ENCODE measurements at places on chromosomes 11 and 22.

- DNase-seq: no peak
These were observed 95.9 kb downstream of the TIMP3 start for GRCh38 chr22:32897400-32897799.

- no peak for DNase-seq
These were observed 1.2 kb downstream of the FOLR3 start for GRCh38 chr11:72136684-72137262.

GRCh38 chr22:43376765-43377547 is 33.8 kb upstream of the SCUBE1 start:
- peak; percentile 10 for DNase-seq

DNA sequence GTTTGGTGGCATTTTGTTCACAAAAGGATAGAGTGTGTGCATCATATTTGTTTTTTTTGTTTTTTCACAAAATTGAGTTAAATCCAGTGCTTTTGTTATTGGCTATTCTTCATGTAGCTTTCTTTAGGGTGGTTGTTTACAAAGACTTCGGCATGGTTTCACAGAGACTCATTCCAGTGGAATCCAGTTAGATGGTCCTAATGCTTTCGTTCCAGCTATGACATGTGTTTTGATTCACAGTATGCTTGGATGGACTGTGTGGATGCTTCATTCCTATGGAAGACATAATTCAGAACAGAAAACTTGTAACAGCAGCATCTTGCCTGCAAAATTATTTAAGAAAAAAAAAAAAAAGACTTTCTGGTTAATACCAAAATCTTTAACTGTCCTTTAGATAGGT is 97.9 kb downstream of the PDHX start:
- no peak for DNase-seq

DNA sequence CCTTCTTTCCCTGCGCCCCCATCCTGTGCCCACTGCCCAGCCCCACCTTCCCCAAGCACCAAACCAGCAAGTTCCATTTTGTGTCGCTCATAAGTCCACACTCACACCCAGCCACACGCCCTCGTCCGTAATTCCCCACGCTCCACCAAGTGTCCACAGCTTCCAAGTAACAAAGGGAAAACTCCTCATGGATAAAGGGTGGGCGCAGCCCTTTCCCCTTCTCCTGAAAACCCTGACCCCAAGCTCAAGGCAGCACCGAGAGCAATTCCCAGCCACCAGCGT is 458 bp downstream of the FXYD6 start:
- no peak for DNase-seq

DNA sequence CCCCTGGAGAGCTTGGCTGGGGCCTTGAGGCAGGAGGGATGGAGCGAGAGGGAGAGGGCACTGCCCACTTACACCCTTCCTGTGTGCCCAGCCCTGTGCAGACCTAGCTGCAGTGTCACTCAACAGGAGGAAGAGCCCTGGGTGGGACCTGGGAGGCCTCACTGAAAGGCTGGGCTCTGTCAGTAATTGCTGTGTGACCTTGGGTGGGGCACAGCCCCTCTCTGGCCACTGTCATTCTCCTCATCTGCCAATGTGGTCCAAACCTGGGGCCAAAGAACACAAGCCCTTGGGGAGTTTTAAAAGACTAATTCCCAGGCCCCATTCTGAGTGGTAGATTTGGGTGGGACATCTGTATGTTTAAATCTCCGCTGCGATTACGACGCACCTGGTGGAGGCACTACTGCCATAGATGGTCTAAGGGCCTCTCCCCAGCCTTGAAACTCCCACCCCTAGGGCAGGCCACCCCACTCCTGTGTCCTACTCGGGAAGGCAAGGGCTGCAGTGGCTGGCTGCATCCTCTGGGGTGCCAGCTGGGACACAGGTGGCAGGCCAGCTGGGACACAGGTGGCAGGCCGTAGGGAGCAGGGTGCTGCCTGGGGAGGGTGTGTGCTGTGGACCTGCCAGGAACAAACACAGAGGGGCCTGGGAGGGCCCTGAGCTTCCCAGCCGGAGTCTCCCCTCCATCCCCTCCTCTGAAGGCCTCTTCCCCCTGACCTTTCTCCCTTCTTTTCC is 12.3 kb upstream of the SOX10 start:
- no peak for DNase-seq

DNA sequence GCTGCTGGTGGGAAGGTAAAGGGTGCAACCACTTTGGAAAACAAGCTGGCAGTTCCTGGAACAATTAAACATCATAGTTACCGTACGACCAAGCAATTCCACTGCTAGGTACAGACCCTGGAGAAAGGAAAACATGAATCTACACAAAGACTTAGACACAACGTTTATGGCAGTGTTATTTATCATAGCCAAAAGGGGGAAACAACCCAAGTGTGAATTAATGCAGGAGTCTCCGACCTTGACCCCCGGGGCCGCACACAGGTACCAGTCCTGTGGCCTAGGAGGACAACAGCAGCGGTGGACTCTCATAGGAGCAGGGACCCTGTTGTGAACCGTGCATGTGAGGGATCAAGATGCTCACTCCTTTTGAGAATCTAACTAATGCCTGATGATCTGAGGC is 22.5 kb downstream of the PRDM10 start:
- no peak for DNase-seq

DNA sequence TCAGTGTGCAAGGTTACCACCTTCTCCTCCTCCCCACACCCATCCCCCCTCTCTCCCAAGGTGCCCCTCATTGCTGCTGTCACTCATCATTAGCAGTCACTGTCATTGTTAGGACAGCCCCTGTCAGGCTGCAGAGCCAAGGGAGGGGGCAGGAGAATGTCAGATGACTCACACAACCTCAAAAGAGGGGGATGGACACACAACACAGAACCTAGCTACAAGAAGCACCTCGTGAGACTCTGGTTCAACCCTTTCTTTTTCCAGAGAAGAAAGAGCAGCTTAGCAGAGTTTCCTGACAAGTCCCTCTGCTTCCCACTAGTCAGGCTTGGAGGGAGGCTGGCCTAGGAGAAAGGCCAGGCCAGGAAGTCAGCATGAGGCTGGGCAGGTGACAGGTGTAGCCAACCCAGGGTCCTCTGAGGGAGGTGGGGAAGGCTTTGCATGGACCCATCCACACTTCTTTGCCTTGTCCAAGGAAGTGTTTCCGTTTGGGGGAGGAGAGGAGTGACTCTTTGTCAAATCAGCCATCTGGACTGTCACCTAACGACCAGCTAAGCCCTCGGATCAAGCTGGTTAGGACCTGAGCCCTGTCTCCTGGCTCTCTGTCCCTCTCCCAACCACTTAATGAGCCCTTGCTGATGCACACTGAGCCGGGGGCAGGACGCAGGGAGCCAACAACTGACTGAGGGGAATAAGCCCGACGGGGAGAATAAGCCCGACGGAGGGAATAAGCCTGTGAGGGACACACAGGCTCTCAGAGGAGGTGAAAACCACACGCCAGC is 18.3 kb downstream of the ADORA2A start:
- DNase-seq: no peak

DNA sequence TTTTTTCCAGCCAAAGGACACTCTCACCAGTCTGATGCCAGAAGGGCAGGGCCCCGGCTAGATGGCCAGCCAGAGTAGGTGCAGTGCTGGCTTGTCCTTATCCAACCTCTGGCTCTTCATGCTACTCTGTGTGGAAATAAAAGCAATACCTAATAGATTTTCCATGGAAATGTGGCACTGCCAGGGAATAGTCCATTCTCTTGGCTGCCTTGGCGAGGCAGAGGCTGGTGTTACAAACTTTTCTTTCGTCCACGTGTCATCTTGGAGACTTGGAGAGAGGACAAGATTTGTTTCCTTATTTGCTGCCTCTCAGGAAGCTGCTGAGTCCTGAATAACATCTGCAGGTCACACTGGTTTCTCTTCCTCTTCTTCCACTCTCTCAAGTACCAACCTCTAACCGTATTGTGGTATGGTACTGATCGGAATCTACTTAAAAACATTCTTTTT is 17.2 kb upstream of the C1QTNF4 start:
- no peak for DNase-seq

DNA sequence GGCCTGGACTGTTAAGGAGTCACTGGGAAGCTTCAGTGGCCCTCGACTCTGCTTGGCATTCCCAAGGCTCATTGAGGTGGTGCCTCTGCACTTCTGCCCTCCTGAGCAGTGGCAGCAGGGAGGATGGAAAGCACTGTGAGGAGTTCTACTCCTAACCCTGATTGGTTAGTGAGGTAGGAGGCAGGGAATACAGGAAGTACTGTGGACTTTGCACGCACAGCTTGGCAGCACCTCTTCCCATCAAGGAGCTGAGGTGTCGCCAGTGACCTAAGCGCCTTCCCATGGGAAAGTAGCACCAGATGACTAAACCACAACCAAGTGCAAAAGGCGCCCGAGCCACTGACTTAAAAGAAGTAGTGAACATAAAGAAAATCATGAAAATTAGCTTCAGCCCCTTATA is 152.5 kb upstream of the CADM1 start:
- DNase-seq: no peak

GRCh38 chr11:46916286-46917108 is 1.9 kb downstream of the LRP4 start:
- DNase-seq: no peak

DNA sequence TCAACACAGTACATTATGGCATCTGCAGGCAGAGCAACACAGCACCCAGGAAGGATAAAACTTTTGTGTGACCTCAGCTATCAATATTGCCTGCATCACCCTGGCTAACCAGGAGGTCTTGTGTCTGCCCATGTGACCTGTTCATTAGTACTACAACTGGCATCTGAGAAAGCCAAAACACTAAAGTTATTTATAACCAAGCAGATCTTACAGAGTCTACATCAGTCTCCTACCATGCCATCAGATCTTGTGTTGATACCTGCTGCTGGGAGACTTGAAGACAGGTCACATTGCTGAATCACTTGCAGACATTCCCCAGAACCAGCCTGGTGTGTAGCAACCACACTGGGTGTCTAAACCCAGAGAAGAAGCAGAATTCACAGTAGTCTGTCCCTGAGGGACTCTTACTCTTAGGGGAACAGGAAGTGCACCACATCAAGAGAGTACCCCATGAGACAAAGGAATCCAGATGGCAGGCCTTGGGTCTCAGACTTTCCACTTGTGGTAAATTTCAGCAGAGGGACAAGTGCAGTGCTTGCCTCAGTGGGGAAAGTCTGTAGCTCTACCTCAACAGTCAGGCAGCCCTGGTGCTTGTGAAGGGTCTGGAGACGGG is 7.0 kb downstream of the OR9G1 start:
- DNase-seq: no peak

DNA sequence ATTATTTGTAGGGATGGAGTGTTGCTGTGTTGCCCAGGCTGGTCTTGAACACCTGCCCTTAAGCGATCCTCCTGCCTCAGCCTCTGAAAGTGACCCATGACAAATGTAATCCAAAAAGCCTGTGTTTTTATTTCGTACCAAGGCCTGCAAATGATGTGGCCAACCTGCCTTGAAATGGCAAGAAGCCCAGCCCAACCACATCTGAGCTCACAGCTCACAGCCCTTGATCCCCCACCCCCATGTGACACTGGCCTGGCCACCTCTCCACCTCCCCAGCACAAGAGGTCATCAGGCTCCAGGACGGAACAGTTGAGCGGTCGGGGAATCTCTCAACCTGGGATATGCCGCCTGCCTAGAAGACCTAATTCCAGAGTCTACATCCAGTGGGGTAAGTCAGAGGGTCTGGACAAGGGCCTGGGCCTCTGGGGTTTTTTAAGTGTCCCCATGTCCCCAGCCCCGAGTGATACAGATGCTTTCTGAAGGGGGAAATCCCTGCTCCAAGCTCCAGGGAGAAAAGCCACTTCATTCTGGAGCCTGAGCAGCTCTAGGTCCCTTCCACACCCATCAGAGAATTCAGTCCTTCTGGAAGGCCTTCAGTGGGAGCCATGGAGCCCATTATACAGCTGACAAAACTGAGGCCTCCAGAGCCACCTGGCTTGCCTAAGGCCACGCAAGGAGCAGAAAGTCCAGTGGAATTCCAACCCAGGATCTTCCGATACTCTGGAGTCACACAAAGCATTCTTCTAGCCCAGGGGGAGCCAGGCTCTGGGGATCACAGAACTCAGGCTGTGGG is 70.7 kb downstream of the MN1 start:
- no peak for DNase-seq

- DNase-seq: no peak
These were observed 116.6 kb downstream of the NAV2 start for GRCh38 chr11:19829109-19829837.

- no peak for DNase-seq
These were observed 308.7 kb downstream of the DCDC1 start for GRCh38 chr11:31060880-31061279.

GRCh38 chr11:19209617-19210370 is 8.0 kb upstream of the CSRP3 start:
- no peak for DNase-seq

- DNase-seq: no peak
These were observed 111.7 kb downstream of the CD44 start for GRCh38 chr11:35250621-35251020.

- DNase-seq: no peak
These were observed 1.4 kb upstream of the PIWIL3 start for GRCh38 chr22:24775769-24776492.

GRCh38 chr11:86873573-86874083 is 73.3 kb downstream of the PRSS23 start:
- DNase-seq: no peak

DNA sequence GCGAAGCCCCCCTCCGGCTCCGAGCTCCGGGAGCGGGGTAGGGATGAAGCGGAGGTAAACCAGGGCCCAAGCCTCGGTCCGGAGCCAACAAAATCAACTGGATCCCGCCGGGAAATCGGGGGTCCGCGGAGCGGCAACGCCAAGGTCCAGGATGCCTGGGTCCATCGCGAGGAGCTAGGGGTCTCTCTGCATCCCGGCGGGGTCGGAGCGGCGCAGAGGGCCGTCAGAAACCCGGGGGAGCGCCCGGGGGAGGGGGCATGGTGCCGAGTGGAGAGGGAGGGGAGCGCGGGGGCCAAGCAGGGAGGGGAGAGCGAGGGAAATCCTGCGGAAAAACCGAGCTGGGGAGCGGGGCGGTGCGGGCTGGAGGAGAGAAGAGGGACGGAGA is 51.8 kb downstream of the SLC22A12 start:
- no peak for DNase-seq

DNA sequence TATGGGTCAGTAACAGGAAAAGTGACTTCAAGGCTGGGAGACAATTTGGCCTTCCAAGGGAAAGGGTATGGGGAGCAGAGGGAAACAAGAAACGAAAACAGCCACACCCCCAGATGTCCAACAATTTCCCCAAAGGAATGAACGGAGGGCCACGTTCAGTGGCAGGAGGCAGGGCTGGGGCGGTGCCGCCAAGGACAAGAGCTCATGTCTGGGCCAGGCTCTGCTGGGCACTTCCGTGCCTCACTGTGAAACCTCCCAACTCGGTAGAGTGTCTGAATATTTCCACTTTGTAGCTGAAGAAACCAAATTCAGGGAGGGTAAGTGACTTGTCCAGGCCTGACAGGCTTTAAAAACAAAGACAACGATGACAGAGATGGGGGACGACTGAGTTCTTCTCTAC is 11.9 kb downstream of the IFT27 start:
- no peak for DNase-seq

- no peak for DNase-seq
These were observed 3.8 kb downstream of the DGCR2 start for GRCh38 chr22:19118329-19118880.

DNA sequence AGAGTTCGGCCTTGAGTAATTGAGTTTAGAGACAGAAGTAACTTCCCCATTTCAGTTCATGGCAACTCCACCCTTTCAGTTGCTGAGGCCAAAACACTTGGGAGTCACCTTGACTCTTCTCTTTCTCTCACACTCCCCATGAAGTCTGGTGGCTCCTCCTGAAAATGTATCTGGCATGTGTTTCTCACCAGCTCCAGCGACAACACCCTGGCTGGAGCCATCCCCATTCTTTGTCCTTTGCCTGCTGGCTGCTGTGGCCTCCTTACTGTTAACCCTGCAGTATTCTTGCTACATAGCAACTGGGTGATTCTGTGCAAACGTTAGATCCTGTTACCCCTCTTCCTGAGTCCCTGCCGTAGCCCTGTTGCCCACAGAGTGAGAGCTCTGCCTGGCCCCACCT is 23.8 kb downstream of the SLC6A5 start:
- DNase-seq: no peak

Measured in stimulated activated CD8-positive, alpha-beta memory T cell treated with anti-CD3 and anti-CD28 coated beads, Interleukin-7, amount 100 ng/mL, for 24 hours (primary cell).